GM12892 (cell line): ENCODE measurements at places on chromosomes 1 and 21.

GRCh38 chr1:41983451-41983850 is 64.7 kb upstream of the HIVEP3 start:
- no peak for DNase-seq

GRCh38 chr1:1624443-1625403 is 7.2 kb upstream of the MMP23B start:
- no peak for DNase-seq

DNA sequence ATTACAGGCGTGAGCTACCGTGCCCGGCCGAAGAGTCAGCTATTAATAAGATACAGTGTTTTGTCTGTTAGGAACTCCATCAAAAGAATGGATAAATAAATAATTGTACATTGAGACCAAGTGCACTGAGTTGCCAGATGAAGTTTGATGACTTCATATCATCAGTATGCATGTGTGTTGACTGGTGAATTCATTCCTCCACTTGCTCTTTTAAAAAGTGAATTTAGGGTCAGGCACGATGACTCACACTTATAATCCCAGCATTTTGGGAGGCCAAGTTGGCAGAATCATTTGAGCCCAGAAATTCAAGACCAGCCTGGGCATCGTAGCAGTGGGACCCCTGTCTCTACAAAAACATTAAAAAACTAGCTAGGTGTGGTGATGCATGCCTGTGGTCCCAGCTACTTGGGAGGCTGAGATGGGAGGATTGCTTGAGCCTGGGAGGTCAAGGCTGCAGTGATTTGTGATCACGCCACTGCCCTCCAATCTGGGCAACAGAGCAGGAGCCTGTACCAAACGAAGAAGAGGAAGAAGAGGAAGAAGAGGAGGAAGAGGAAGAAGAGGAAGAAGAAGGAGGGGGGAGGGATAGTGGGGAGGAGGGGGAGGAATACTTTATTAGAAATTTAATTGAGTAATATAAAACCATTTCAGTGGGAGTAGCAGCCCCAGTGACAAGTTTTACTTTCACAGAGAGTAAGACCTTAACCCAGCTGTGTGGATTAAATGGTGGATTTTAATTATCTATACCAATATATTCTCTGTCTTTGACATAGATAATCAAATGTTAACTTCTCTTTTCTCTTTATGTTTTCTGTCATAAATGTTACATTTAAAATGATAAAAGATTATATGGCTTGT is 74.9 kb downstream of the CCDC18 start:
- DNase-seq = no peak

DNA sequence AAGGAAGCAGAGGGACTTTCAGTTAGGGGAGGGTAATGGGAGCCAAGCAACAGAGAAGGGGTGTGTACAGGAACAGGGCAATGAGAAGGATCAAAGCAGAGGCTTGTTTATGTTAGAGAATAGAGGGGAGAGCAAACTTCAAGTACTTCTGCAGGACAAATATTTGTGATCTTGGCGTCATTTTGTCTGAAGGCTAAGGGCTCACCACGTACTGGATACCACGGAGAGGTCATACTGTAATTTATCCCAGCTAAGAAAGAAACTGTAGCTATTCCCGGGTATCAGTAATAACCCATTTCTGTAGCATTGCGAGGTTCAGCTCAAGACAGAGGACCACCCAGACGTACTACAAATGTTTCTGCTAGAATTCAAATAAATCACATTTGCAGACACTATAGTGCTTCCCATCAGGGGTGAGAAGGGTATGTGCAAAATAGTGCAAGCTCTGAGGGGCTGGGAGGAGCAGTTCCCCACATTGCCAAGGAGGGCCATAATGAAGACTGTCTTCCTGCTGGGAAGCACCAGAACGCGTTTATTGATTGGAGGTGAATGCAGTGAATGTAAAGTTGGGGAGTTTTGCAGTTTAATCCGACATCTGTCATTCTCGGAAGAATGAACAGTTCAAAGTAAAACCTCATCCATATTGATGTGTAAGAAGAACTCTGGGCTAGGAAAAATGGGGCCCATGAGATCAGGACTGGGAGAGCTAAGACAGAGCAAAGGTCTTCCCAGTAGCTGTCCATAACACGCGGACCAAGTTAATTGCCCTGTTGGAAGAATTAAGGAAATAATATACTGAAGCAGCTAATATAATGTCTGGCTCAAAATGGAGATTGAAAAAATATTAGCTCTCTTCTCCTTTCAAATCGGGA is 136.9 kb downstream of the RWDD3 start:
- DNase-seq = no peak
